Adrenal gland (tissue), 19 donors: ENCODE measurements at places on chromosomes 5 and 9. TPM values are rescaled to one million over a fixed set of nuclear protein-coding genes. Genes with fewer than 3 reads are reported as not detected.

DIAPH1 gene
- 64.0 TPM for total RNA-seq

UBAP2 gene
- 54.6 TPM for total RNA-seq

OTP gene
- not detected for total RNA-seq

PRDM9 gene
- not detected for total RNA-seq

SH3GL2 gene
- 0.28 TPM for total RNA-seq

OMD gene
- total RNA-seq = 4.2 TPM

CHD1 gene
- total RNA-seq = 16.0 TPM
